Vagina (tissue), 2 donors: ENCODE measurements at places on chromosomes 1 and 21.
A peak's percentile ranks its signal among the peaks of the same experiment; 100 is the strongest.

- H3K27me3 ChIP-seq: no peaks in the 10 kb centered on the region
- no peak overlapping the region for H3K4me3 ChIP-seq
- H3K36me3 ChIP-seq: no peaks in the 10 kb centered on the region
- H3K4me1 ChIP-seq: peaks cover 39% of the 10 kb centered on the region
- no peak for DNase-seq
These were observed 2.3 kb upstream of the USP16 start for GRCh38 chr21:29022166-29022565.

DNA sequence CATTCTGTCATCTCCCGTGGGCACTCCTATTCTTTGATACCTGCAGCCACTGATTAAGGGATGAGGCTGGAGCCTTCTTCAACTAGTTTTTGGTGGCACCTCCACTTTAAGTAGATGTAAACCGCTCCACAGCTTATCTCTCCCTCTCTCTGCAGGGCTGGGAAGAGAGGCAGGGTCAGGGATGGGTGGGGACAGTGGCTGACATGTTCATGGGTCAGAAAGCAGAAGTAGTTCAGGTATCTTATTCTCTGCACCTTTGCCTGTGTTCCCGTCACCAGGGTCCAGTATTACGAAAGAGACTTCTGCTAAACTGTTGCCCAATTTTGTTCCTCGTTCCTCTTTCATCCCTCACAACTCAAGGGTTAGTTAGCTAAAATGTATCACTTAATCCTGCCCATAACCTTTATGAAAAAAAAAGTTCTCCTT is 51.7 kb upstream of the EDEM3 start:
- peaks cover 25% of the 10 kb centered on the region for H3K4me1 ChIP-seq
- H3K4me3 ChIP-seq: no peak overlapping the region
- H3K36me3 ChIP-seq: no peaks in the 10 kb centered on the region
- DNase-seq: no peak
- no peak overlapping the region for H3K27ac ChIP-seq

- DNase-seq: no peak
- no peaks in the 10 kb centered on the region for H3K36me3 ChIP-seq
- H3K4me1 ChIP-seq: peaks cover 73% of the 10 kb centered on the region
- no peaks in the 10 kb centered on the region for H3K27me3 ChIP-seq
- no peak overlapping the region for H3K4me3 ChIP-seq
These were observed 6.4 kb downstream of the SSBP3 start for GRCh38 chr1:54399765-54400164.

- no peaks in the 10 kb centered on the region for H3K27me3 ChIP-seq
- no peak for DNase-seq
- H3K36me3 ChIP-seq: peaks cover 48% of the 10 kb centered on the region
- no peak overlapping the region for H3K4me3 ChIP-seq
- no peaks in the 10 kb centered on the region for H3K4me1 ChIP-seq
These were observed 117.1 kb downstream of the ZZZ3 start for GRCh38 chr1:77565321-77565720.

- peaks cover 8% of the 10 kb centered on the region for H3K4me1 ChIP-seq
- no peak overlapping the region for H3K27ac ChIP-seq
- H3K27me3 ChIP-seq: no peaks in the 10 kb centered on the region
- H3K36me3 ChIP-seq: no peaks in the 10 kb centered on the region
- no peak overlapping the region for H3K4me3 ChIP-seq
- DNase-seq: no peak
These were observed 5.9 kb upstream of the TTC22 start for GRCh38 chr1:54806931-54807611.

GRCh38 chr21:22679207-22679606 is 1681.0 kb downstream of the NCAM2 start:
- H3K4me1 ChIP-seq: no peaks in the 10 kb centered on the region
- H3K27ac ChIP-seq: no peak overlapping the region
- no peaks in the 10 kb centered on the region for H3K27me3 ChIP-seq

- peaks cover 100% of the 10 kb centered on the region for H3K4me1 ChIP-seq
- peak overlapping the region; percentile 82 for H3K27ac ChIP-seq
- H3K36me3 ChIP-seq: no peaks in the 10 kb centered on the region
- no peak overlapping the region for H3K4me3 ChIP-seq
These were observed 32.7 kb downstream of the HSPG2 start for GRCh38 chr1:21904454-21904703.

DNA sequence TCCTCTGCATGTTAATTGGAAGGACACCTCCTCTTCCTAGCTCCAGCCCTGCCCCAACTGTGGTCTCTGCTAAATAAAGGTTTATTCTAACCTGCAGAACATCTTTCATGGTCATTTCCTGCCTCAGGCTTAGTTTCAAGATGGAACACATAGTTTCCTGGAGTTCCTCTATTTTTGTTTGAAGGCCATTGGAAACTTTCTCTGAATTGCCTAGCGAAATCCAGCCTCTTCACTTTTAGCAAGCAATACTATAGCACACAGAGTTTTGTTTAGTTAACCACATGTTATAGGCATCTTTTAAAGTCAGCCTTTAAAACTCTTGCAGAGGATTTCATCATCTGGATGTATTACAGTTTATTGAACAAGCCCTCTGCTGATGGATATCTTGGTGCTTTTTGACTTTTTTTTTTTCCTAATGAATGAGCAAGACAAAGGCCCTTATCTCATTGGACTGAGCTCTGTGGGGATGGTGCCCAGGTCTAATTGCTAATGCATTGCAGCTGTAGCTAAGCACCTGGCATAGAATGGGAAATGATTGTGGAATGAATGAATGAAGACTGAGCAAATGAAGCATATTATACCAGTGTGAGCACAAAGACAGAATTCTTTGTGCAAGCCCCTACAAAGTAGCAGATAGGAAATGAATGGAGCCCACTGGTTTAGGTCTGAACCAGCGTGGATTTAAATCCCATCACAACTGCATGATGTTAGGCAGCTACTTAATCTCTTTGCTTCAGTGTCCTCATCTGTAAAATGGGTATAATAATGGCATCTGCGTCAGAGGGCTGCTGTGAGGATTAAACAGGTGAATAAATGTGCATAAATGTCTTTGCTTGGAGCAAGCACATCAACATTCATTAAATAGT is 641 bp upstream of the CFAP107 start:
- no peak overlapping the region for H3K27ac ChIP-seq
- H3K27me3 ChIP-seq: no peaks in the 10 kb centered on the region
- no peaks in the 10 kb centered on the region for H3K36me3 ChIP-seq
- no peak for DNase-seq
- H3K4me3 ChIP-seq: no peak overlapping the region
- no peaks in the 10 kb centered on the region for H3K4me1 ChIP-seq

DNA sequence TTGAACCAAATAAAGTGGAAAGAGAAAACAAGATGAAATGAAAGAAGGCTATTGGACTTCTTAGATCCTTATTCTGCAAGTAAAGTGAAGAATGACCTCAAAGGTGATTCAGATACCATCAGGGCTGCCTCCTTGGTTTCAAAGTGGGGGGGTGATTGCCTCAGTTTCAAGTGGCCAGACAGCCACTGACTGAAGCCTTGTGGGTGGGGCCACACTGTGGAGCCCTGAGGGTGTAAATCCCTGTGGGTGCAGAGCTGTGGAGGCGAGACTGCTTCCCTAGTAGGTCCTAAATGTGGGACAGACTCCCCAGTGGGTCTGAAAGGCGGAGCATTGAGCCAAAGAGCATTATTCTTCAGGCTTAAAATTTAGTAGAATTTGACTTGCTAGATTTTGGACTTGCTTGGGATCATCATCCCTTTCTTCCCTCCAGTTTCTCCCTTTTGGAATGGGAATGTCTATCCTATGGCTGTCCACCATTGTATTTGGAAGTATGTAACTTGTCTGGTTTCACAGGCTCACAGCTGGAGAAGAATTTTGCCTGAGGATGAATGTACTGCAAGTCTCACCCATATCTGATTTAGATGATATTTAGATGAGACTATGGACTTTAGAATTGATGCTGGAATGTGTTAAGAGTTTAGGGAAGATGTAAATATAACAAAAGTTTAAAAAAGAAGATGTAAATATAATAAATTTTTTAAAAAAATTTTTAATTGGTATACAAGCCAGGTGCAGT is 71.6 kb upstream of the SOX13 start:
- no peaks in the 10 kb centered on the region for H3K36me3 ChIP-seq
- H3K4me1 ChIP-seq: no peaks in the 10 kb centered on the region
- no peaks in the 10 kb centered on the region for H3K27me3 ChIP-seq
- no peak for DNase-seq
- no peak overlapping the region for H3K4me3 ChIP-seq
- H3K27ac ChIP-seq: no peak overlapping the region

GRCh38 chr1:172351346-172351745 is 69.1 kb upstream of the C1orf105 start:
- H3K27ac ChIP-seq: peak overlapping the region; percentile 10
- peaks cover 10% of the 10 kb centered on the region for H3K4me1 ChIP-seq
- no peak for DNase-seq
- H3K27me3 ChIP-seq: no peaks in the 10 kb centered on the region

- no peak for DNase-seq
- H3K27ac ChIP-seq: no peak overlapping the region
- no peaks in the 10 kb centered on the region for H3K36me3 ChIP-seq
- no peaks in the 10 kb centered on the region for H3K27me3 ChIP-seq
These were observed 109.8 kb downstream of the KCNK2 start for GRCh38 chr1:215192306-215192705.

DNA sequence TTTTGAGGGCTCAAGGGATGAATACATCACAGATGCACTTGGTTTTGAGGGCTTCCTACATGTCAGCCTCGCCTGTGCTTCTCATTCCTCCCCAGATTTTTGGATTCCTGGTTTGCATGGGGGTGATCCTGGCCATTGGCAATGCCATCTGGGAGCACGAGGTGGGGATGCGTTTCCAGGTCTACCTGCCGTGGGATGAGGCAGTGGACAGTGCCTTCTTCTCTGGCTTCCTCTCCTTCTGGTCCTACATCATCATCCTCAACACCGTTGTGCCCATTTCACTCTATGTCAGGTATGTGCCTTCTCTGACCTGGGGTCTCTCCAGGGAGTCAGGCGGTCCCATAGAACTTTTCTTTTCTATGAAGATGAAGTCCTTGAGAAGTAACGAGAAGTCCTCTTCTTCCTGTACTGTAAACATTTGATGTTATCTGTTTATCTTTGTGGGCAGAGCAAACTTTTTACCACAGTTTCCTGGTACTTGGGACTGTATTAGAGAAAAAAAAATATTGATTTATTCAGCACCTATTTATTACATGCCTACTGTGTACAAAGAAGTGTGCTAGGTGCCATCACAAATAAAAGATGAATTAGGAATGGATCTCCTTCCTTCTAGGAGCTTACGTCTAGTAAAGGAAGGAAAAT is 12.0 kb downstream of the ATP8B2 start:
- H3K4me1 ChIP-seq: peaks cover 19% of the 10 kb centered on the region
- peaks cover 5% of the 10 kb centered on the region for H3K36me3 ChIP-seq
- no peak for DNase-seq
- H3K4me3 ChIP-seq: no peak overlapping the region
- no peaks in the 10 kb centered on the region for H3K27me3 ChIP-seq

DNA sequence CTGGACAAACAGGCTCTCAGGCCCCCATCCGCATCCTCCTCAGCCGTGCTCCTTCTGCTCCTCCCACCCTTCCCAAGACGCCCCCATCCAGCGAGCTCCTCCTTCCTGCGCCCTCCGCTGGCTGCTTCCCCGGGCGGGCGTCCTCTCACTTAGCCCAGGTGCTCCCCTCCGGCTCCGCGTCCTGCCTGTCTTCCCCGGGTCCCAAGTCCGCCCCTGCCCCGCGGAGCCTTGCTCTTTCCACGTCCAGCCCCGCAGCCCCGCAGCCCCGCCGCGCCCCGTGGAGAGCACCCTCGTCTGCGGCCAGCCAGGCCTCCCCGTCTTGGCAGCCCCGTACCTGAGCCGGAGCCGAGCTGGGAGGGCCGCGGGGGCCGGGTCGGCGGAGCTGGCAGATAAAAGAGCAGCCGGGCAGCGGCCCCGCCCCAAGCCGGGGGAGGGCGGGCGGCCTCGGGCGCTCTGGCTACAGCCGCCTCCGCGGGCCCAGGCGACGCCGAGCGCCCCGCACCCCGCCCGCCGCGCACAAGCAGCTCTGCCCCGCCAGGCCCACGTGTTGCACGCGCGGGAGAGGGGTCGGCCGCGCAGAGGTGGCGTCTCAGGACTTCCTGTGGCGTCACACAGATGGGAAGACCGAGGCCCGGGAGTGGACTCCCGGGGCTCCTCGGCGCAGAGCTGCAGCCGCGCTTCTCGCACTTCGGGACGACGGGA is at the start of gene PAQR7:
Gene PAQR7 (minus strand): TSS at position 555 of the 702 bp plus-strand sequence. CDS start 11,869 bp downstream, outside the sequence.
- H3K4me1 ChIP-seq: peaks cover 59% of the 10 kb centered on the region
- H3K36me3 ChIP-seq: no peaks in the 10 kb centered on the region
- no peaks in the 10 kb centered on the region for H3K27me3 ChIP-seq
- H3K4me3 ChIP-seq: peak within 1 kb of the TSS; percentile 69

DNA sequence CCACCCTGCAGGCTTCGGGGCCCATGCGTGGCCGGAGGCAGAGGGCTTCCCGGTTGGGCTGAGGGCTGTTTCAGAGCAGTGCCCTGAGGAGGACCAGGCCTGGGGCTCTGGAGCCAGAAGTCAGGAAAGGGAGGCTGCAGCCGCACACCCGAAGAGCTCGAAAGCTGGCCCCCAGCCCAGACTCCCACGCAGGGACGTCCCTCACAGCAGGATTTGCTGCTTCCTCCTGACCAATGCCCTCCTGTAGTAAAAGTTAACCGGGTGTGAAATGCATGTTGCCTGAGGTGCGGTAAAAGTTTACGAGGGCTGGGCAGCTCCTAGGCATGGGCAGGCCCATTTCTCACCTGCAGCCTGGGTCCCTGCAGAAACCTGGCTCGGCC is 101.5 kb upstream of the ARHGEF16 start:
- peak overlapping the region; percentile 74 for H3K27ac ChIP-seq
- H3K36me3 ChIP-seq: no peaks in the 10 kb centered on the region
- peaks cover 18% of the 10 kb centered on the region for H3K4me1 ChIP-seq
- no peak overlapping the region for H3K4me3 ChIP-seq
- H3K27me3 ChIP-seq: no peaks in the 10 kb centered on the region

DNA sequence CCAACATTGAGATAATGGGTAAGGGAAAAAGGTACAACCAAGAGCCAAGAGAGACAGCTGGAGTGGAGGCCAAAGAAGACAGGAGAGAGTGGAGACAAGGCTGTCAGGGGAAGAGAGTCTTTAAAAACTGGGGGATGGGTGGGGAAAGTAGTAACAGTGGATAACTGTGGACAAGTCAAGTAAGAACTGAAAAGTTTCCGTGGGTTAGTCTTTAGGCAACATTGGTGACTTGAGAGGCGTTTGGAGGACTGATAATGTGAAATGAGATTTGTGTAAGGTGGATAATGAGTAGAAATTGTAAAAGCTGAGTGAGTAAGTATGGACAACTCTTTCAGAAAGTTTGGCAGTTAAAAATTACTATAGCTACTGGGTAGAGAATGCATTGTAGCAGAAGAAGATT is 10.4 kb downstream of the PPP2R5A start:
- no peak overlapping the region for H3K4me3 ChIP-seq
- no peak for DNase-seq
- H3K27me3 ChIP-seq: no peaks in the 10 kb centered on the region
- H3K36me3 ChIP-seq: no peaks in the 10 kb centered on the region
- no peak overlapping the region for H3K27ac ChIP-seq

GRCh38 chr1:36085686-36086526 is 2.0 kb downstream of the TEKT2 start:
- peaks cover 37% of the 10 kb centered on the region for H3K4me1 ChIP-seq
- H3K27ac ChIP-seq: no peak overlapping the region
- no peaks in the 10 kb centered on the region for H3K27me3 ChIP-seq
- no peaks in the 10 kb centered on the region for H3K36me3 ChIP-seq

GRCh38 chr1:99650030-99650429 is 4.1 kb downstream of the PALMD start:
- no peak for DNase-seq
- no peaks in the 10 kb centered on the region for H3K36me3 ChIP-seq
- H3K4me1 ChIP-seq: peaks cover 38% of the 10 kb centered on the region
- H3K27me3 ChIP-seq: no peaks in the 10 kb centered on the region
- peak overlapping the region; percentile 53 for H3K27ac ChIP-seq
- H3K4me3 ChIP-seq: no peak overlapping the region
